ENCODE measurements at places on chromosomes 7 and 10. TPM values are rescaled to one million over a fixed set of nuclear protein-coding genes. Genes with fewer than 3 reads are reported as not detected.
A peak's percentile ranks its signal among the peaks of the same experiment; 100 is the strongest.

DNA sequence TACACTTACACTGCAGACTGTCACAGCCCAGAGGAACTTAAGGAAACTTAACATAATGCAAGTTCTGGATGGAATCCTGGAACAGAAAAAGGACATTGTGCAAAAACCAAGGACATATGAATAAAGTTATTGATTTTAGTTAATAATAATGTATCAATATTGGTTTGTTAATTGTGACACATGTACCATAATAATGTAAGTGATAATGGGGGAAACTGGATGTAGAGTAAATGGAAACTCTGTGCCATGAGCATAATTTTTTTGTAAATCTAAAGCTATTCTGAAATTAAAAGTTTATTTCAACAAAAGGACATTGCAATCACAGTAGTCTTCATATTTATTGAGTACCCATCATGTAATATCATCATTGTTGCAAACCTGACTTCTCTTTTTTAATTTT lies 107.2 kb downstream of the VTI1A start:
- no peaks in the 10 kb centered on the region for H3K4me1 ChIP-seq
- no peaks in the 10 kb centered on the region for H3K27me3 ChIP-seq
- no peak overlapping the region for H3K4me3 ChIP-seq
- DNase-seq: no peak
- no peak overlapping the region for H3K27ac ChIP-seq

DNA sequence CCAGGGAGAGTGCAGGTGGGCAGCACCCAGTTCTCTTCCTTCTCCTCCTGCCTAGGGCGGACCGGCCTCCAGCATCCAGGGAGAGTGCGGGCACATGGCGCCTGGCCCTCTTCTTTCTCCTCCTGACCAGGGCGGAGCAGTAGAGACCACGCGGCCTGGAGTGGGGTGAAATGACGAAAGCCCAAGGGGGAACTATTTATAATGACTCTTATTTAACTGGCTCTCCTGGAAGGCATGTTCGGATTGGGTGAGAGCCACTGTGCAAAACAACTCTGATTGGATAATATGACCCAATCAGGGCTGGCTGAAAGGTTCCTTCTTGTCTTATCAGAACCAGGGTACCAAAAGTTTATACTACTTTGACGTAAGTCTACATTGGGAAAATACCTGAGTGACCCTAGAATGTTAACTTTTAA lies 63.1 kb downstream of the ZNF37A start:
- H3K4me3 ChIP-seq: no peak overlapping the region
- H3K36me3 ChIP-seq: no peaks in the 10 kb centered on the region
- H3K4me1 ChIP-seq: no peaks in the 10 kb centered on the region

- H3K36me3 ChIP-seq: no peaks in the 10 kb centered on the region
- H3K4me3 ChIP-seq: no peak overlapping the region
- DNase-seq: no peak
- no peak overlapping the region for H3K27ac ChIP-seq
- H3K27me3 ChIP-seq: no peaks in the 10 kb centered on the region
These were observed 19.7 kb downstream of the AQP1 start for GRCh38 chr7:30931161-30931928.

DNA sequence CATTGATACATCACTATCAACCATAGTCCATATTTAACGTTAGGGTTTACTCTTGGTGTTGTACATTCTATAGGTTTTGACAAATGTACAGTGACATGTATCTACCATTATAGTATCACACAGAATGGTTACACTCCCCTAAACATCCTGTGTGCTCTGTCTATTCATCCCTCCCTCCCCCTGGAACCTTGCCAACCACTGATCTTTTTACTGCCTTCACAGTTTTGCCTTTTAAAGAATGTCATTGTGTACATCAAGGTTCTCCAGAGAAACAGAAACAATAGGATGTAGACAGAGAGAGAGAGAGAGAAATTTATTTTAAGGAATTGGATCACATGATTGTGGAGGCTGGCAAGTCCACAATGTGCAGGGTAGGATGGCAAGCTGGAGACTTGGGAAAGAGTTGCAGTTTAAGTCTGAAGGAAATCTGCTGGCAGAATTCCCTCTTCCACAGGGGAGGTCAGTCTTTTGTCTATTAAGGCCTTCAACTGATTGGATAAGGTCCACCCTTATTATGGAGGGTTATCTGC lies 45.1 kb upstream of the CCNJ start:
- H3K4me1 ChIP-seq: no peaks in the 10 kb centered on the region
- H3K27me3 ChIP-seq: no peaks in the 10 kb centered on the region
- DNase-seq: no peak
- no peaks in the 10 kb centered on the region for H3K36me3 ChIP-seq
- no peak overlapping the region for H3K27ac ChIP-seq
- H3K4me3 ChIP-seq: no peak overlapping the region

DNA sequence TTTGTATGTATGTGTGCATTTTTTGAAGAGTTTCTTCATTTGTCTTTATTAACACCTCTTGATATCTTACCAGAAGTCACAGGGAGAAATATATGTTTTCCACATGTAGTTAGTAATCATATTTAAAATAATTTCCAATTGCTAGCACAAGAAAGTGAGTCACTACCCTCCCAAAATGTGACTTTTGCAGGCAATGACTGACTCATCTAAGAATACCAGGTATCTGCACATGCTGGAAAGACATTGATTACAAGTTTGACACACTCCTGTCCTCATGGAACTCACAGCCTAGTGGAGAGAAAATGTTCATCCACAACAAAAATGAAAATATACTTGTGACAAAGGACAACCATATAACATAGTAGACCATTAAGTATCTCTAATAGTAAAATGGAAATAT lies 82.9 kb downstream of the SEMA3D start:
- no peak for DNase-seq
- no peak overlapping the region for H3K27ac ChIP-seq
- peaks cover 3% of the 10 kb centered on the region for H3K4me1 ChIP-seq
- H3K4me3 ChIP-seq: no peak overlapping the region
- no peaks in the 10 kb centered on the region for H3K36me3 ChIP-seq

DNA sequence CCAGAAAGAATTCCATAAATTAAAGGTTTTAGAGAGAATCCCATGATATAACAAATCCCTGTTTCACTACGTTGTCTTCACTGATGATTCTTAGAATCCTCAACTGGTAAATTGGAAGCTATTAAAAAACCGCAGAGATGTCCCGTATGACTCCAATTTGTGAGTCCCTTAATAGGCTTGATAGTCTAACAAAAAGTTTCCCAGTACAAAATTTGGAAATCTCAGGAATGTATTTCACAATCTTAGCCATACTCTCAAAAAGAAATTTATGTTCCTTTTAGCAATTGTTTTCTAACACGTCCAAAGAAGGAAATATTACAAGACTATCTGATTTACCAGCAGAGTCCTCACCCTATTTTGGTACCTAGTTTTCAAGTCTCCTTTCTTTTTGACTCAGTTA lies 2.5 kb downstream of the TES start:
- no peaks in the 10 kb centered on the region for H3K27me3 ChIP-seq
- no peak for DNase-seq
- H3K4me3 ChIP-seq: peak overlapping the region; percentile 93
- peak overlapping the region; percentile 90 for H3K27ac ChIP-seq

DNA sequence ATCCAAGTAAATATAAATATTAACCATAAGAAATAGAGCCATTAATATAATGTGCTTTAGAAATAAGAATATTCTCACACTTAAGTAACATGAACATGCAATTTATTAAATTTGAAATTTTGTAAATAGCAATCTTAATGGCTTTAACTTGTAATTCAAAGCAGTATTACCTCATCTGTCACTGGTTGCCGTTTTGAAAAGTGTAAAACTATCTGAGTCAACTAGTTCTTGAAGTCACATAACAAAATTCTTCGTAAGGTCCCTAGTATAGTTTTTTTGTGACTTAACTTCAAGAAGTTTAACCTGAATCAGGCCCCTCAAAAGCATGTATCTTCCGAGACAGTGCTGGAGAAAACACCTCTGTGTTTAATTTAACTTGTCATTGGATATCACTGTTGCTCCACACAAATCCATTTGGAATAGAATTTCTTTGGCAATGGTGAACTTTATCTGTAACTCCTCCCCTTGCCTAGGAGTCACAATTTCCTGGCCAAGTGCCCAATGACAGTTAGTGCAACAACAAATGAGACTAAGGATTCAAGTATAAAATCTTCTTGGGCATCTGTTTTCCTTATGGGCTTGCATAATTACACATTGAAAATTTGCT lies 47.1 kb downstream of the NT5C2 start:
- H3K36me3 ChIP-seq: peaks cover 12% of the 10 kb centered on the region
- H3K4me3 ChIP-seq: no peak overlapping the region
- peak overlapping the region; percentile 15 for H3K27ac ChIP-seq
- peak; percentile 42 for DNase-seq
- peaks cover 41% of the 10 kb centered on the region for H3K4me1 ChIP-seq

DNA sequence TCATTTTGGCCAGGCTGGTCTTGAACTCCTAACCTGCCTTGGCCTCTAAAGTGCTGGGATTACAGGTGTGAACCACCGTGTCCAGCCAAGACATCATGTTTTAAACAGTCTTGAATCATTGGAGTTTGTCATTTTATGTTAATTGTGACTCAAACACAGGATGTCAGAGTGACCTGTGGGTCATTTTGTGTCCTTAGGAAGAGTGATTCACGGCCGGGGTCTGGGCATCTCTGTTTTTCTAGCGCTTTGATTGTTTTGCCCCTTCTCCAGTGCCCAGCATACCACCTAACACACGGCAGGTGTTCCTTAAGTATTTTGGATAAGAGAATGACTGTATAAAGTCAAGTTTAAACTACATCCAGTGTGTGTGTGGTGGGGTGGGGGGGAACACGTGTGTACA lies 183.7 kb upstream of the KLF6 start:
- peaks cover 6% of the 10 kb centered on the region for H3K4me1 ChIP-seq
- H3K27me3 ChIP-seq: no peaks in the 10 kb centered on the region
- no peak for DNase-seq
- H3K36me3 ChIP-seq: no peaks in the 10 kb centered on the region

DNA sequence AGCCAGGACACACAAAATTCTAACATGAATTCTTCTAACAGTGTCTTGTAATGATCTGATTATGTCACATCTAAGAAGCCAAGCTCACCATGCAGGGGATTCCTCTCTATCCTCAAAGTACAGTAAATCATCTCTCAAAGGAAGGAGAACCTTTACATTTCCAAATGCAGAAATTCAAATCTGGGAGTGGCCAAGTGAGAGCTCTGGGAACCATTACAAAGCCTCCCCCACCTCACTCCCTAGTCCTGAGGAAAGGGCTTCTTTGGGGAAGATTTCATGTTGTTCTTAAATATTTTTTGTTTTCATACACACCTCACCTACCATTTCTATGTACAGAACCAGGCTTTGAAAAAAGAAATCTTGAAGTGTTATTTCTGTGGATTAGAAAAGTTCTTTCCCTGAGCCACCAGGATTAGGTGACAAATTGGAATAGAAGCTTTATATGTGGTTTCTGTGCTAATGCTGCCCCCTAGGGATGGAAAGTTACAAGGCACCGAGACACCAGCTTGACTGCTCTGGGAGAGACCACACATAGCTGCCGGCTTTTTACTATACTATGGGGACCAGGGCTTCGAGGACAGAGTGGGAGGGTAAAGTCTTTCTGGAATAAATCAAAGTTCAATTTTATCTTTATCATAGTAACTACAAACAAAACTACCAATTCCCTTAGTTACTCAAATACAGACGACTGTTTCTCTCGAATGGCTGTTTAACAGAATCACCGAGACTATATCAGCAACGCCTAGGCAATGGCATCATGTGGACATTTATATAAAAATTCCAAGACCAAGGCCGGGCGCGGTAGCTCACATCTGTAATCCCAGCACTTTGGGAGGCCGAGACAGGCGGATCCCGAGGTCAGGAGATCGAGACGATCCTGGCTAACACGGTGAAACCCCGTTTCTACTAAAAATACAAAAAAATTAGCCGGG lies 116.1 kb downstream of the RNF216 start:
- no peaks in the 10 kb centered on the region for H3K36me3 ChIP-seq

GRCh38 chr7:43302211-43302711 lies 189.8 kb downstream of the HECW1 start:
- H3K27me3 ChIP-seq: peaks cover 8% of the 10 kb centered on the region
- H3K4me1 ChIP-seq: no peaks in the 10 kb centered on the region
- no peak overlapping the region for H3K4me3 ChIP-seq
- H3K36me3 ChIP-seq: no peaks in the 10 kb centered on the region
- no peak for DNase-seq

DNA sequence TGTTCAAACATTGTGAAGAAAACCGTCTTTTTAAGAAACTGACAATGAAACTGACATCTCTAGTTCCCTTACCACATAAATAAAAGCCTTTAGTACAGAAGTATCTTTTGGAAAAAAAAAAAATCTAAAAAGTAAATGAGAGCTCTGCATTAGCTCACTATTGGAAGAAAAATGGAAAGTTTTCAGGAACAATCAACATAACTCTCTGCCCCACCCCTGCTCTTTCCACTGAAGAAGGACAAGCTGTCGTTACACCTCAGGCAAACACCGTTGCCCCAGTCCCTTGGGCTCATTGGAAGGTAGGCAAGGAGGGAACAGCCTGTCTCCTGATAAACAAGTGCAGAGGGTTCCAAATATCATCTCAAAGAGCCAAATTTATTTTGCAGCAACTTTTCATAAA lies 22.4 kb upstream of the C1QL3 start:
- no peak for DNase-seq
- H3K27ac ChIP-seq: no peak overlapping the region
- no peak overlapping the region for H3K4me3 ChIP-seq
- H3K4me1 ChIP-seq: peaks cover 3% of the 10 kb centered on the region
- no peaks in the 10 kb centered on the region for H3K27me3 ChIP-seq
- H3K36me3 ChIP-seq: no peaks in the 10 kb centered on the region

- no peak overlapping the region for H3K4me3 ChIP-seq
- H3K27ac ChIP-seq: no peak overlapping the region
- H3K27me3 ChIP-seq: no peaks in the 10 kb centered on the region
- H3K4me1 ChIP-seq: peaks cover 5% of the 10 kb centered on the region
- no peaks in the 10 kb centered on the region for H3K36me3 ChIP-seq
- DNase-seq: no peak
These were observed 22.2 kb downstream of the AHR start for GRCh38 chr7:17320657-17321056.

DNA sequence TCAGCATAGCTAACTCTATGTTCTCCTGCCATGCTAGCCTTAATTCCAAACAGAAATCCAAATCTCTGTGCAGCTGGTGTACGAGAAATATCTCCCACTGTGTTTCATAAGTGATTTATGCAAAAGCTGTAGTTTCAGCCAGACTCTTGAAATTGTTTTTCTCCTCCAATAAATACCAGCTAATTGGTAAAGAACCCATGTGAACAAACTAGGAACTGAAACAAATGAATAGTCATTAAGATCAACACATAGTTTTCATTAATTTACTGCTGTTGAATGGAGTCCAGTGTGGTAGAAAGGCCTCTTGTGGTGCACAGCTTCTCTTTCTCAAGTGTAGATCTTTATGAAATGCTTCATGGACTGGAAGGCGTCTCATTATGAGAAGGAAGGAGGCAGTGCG lies 18.4 kb downstream of the PPP1R17 start:
- no peak overlapping the region for H3K27ac ChIP-seq
- DNase-seq: no peak
- no peaks in the 10 kb centered on the region for H3K36me3 ChIP-seq
- H3K4me3 ChIP-seq: no peak overlapping the region

GRCh38 chr7:147153571-147153970 lies 1037.0 kb downstream of the CNTNAP2 start:
- no peak overlapping the region for H3K4me3 ChIP-seq
- H3K27me3 ChIP-seq: no peaks in the 10 kb centered on the region
- H3K27ac ChIP-seq: no peak overlapping the region
- H3K36me3 ChIP-seq: no peaks in the 10 kb centered on the region

Gene KCNH2
- 1.8 TPM for total RNA-seq

Gene CPA2
- total RNA-seq: 0.87 TPM

Gene SLC29A3
- 7.6 TPM for total RNA-seq

Gene HOXA1
- total RNA-seq: 8.8 TPM

Gene VPS50
- 14.6 TPM for total RNA-seq

Measured in Panc1 (cell line).